Activated CD8-positive, alpha-beta memory T cell treated with anti-CD3 and anti-CD28 coated beads, Interleukin-2, amount 50 U/mL, for 4 hours (primary cell): ENCODE measurements at places on chromosomes 3 and 15.

GRCh38 chr3:25663869-25664811 is 567 bp downstream of the TOP2B start:
- peak; percentile 70 for DNase-seq

DNA sequence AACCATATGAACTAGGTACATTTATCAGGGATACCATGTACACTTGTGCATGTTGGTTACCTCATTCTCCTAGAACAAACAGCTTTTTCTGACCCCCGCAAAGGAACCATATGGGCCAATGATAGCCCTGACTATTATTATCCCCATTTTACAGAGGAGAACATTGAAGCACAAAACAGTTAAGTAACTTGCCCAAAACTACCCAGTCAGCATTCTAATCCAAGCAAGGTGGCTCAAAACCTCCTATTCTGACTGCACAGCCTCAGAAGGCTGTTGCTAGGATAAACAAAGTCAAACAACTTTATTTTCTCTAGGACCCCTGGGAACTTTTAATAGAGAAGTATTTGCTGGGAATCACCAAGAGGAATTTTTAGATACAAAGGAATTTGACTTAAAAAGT is 36.7 kb downstream of the CFAP44 start:
- no peak for DNase-seq

DNA sequence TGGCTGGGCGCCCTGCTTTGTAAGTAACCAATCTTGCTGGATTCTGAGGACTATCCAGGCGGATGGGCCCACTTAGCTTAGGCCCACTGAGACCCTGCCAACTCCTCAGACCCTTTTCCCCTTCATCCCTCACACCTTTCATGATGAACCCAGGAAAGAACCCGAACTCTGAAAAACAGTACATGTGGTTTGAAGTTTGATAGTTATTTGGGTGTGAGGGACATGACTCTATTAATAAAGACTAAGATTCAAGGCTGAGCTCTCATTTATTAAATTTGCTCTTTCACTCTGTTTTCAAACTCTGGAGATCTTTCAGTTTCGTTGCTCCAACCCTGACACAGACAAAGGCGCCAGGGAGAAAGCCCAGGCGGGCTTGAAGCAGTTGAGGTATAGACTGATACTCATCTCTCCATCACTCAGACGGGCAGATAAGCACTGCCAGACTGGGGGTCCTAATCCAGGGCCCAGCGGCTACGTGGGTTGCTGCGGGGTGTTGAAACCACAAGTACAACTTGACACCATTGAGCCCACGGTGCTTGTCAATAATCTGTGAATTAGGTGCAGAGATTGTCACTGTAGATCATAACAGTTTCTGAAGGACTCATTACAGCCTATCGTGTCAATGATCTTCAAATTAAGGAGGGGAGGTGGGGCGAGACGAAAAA is 7.2 kb upstream of the SOX2 start:
- no peak for DNase-seq

GRCh38 chr15:48109856-48110531 is 10.8 kb upstream of the SLC24A5 start:
- DNase-seq: no peak

DNA sequence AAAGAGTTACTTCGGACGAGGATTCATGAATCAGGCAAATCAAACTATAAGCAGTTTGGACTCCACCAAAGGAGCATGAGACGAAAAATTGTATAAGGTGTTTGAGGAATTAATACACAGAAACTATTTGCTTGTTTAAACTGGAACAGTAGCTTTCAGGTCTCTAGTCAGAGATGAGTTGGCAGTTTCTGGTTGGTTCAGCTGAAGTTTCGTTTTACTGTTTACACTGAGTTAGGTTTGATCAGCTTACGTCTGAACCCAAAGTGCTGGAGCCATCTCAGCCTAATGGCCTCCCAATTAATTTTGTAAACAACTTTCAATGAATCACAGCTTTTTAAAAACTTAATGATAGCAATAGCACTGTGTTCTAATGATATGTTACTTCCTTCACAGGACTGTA is 703.7 kb downstream of the NLGN1 start:
- DNase-seq: no peak

- DNase-seq: no peak
Observed at GRCh38 chr15:69855258-69856000, 242.3 kb downstream of the TLE3 start.

DNA sequence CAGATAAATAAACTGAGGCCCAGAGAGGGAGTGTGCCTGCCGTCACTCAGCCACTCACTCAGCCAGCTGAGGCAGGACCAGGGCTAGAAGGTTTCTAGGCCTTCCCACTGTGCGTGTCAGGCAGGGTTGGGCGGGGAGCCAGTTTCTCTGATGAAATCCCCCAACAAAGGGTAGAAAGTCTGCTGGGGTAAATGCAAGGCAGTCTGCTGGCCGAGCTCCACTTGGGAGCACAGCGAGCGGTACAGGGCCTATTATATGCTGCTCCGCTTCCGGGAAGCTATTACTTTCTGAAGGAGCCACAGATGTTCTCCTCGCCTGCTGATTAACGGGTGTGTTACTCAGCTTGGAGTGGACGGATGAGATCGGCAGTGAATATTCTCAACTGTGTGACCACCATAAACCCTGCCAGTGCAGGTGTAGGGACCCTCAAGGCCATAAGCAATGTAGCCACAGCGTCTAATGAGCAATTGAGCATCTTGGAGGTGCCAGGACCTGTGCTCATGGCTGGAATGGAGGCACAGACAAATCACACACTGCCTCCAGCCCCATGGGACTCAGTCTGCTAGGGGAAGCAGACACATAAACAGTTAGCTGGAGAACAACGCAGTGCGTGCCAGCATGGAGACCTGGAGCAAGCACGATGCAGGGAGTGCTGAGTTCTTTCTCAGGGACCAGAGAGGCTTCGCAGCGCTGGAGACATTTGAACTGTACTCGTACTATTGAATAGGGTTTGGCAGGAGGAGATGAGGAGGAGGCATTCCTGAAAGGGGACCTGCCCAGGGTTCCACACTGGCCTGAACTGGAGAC is 42.1 kb downstream of the CORO2B start:
- DNase-seq: no peak
